ENCODE measurements at places on chromosomes 11 and 22. TPM values are rescaled to one million over a fixed set of nuclear protein-coding genes. Genes with fewer than 3 reads are reported as not detected.

DNA sequence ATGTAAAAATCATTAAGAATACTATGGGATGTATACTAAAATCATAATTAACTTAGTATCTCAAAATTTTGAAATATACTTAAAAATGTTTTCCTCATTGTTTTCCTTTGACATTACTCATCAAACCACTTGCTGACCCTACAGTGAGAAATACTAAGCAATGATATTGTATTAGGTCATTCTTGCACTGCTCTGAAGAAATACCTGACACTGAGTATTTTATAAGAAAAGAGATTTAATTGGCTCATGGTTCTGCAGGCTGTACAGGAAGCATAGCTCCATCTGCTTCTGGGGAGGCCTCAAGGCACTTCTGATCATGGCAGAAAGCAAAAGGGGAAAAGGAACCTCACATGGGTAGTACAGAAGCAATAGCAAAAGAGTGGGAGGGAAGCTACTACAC is 950.9 kb upstream of the CHORDC1 start:
- ATAC-seq = no peak

TSPAN32 gene
- 14.8 TPM for total RNA-seq

DNA sequence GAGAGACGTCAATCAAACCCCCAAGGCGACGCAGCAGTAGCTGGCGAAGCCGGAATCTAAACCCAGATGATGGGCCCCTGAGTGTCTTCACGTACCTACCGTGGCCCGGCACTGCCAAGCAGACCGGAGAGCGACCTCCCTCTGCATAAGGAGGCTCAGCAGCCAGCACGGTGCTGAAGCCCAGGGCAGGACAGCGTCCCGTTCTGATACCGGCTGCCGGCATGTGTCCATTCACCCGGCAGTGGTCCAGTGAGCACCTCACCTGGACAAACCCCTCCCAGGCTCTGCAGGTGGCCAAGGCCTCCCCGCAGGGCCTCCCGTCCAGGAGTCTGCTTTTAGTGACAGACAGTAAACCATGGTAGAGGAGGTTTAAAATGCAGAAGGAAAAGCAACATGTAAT is 142.0 kb downstream of the BRD1 start:
- no peak for ATAC-seq

DNA sequence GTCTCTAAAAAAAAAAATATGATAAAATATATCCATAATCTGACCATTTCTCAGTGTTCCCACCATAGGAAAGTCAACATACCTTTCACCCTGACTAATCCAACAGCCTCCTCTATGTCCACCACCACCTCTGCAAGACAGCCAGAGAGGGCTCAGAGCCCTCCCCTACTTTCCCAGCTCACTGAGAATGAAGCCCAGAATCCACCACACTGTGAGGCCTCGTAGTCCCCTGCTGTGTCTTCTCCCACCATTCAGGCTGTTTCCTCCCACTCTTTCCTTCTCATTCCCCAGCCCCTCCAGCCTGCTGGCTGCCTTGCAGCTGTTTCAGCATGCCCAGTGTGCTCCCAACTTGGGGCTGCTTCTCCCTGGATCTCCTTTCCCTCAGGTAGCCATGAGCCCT is 27.0 kb downstream of the SGSM3 start:
- ATAC-seq = no peak

KLHDC7B gene
- total RNA-seq = 4.2 TPM

GRCh38 chr11:46967962-46968361 is 31.4 kb downstream of the CSTPP1 start:
- ATAC-seq = no peak

DNA sequence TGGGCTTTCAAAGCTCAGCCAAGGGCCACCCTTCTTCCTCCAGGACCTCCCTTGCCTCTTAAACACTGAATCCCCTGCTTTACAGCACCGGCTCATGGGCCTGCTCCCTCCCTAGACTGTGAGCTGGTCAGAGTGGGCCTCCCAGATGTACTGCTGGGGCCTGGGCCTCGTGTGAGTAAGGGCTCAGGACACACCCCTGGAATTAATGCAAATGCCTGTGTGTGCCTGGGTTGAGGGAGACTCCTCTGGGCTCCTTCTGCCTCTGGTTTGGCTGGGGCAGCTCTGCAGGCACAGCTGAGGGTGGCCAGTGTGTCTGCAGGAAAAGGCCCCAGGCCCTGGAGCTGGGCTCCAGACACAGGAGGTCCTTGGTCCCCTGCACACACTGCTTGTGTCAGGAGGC is 24.2 kb downstream of the ALX4 start:
- no peak for ATAC-seq

DNA sequence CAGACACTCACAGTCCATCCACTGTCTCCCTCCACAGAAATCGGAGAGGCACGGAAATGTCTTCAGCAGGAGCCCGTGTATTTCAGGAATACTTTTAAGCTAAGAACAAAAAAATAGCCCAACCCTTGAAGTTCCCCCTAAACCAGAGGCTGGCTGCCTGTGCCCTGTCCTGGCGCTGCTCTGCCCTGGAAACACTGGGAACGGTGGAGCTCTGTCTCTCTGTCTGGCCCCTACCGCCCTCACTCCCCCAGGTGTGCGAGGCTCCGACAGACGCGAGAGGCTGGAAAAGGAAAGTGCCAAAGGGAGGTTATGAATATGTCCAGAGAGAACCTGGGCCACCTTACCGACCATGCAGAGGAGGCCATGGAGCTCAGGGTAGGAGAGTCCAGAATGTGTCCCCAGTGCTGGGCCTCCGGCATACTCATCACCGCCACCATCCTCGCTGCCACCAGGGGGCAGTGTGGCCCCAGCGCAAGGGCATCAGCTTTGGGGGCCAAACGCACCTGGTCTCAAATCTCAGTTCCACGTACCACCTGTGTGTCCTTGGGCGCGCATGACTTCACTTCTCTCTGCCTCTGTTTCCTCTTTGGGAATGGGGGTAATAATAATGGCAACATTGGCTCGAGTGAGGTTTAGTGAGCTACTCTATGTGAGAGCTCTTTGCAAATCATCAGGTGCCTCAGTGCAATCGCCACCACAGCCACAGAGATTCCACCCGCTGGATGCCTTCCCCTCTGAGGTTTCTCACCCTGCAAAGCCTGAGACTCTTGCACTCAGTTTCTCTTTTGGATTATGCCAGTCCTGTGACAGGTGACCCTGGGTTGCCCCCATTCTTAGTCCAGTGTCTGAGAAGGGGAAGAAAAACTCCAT is 10.4 kb upstream of the SLCO2B1 start:
- ATAC-seq = peak; percentile 42

GRCh38 chr22:25027043-25027906 is 74.8 kb downstream of the KIAA1671 start:
- ATAC-seq = peak; percentile 39

DNA sequence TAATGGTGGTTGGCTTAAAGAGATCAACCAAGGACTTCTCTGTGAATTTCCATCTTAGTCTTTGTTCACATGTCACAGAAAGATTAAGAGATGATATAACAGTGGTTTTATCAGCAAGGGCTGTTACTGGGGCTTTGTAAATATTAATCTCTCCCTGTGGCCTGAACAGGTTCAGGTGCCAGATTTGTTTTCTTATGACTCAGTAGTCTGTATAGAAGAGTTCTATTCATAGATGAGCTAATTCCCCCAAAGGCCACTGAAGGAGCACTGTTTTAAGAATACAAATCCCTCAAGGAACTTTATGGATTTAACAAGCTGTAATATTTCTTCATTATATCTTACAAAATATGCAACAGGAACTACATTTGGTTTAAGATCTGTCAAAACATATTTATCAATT is 50.4 kb downstream of the TCP11L1 start:
- no peak for ATAC-seq

Data from activated T-helper 17 cell treated with anti-CD3 and anti-CD28 coated beads, Interleukin-2, amount 50 U/mL, for 72 hours (primary cell).